ENCODE measurements at places on chromosomes 5 and 9.

GRCh38 chr5:92778261-92778660, 802.8 kb downstream of the NR2F1-AS1 start:
- no peak for DNase-seq

GRCh38 chr5:174717826-174718455, 6.4 kb upstream of the MSX2 start:
- no peak for DNase-seq

DNA sequence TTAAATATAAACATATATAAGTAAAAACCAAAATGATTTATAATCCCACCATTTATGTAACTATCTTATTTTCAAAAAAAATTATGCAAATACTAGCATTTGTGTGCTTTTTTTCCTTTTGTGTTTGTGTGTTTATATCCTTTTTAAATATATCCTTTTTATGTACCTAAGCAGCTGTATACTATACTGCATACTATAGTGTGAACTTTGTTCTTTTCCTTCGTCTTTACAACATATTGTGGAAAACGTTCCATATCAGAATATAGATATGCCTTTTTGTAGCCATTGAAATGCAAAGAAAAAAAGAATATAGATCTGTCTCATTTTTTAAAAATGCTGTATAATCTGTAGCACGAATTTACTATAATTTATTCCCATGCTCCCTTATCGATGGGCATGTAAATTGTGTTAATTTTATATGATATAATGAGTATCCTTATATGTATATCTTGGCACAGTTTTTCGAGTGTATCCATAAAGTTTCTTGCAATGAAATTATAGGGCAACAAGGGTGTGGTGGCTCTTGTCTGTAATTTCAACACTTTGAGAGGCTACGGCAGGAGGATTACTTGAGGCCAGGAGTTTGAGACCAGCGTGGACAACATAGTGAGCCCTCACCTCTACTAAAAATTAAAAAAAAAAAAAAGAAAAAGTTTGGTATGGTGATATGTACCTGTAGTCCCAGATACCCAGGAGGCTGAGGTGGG, 83.3 kb downstream of the STK32A start:
- no peak for DNase-seq

- peak; percentile 34 for DNase-seq
These were observed 191.9 kb downstream of the EBF1 start for GRCh38 chr5:158907856-158908255.

DNA sequence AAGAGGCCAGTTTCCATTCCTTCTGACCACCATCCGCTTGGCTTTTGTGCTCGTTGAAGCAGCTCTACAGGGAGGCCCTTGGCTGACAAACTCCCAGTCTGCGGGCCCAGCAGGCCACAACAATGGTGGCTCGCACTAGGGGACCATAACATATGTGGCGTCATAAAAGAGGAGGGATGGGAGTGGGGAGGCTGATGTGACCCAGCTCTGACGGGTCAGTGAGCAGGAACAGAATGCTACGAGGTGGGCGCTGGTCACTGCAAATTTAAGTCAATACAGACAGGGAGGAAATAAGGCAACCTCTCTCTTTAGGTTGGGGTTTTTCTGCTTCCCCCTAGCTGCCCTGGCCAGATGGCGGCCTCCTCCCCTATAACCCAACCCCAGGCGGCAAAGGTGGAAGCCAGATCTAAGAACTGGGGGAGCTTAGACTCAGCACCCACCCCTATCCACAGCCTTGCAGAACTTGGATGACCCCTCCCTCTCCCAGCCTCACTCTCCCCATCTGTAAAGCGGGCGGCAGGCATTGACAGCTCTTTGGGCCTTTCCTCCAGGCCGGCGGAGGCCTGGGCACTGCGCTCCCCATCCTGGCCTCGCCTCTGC, 778 bp downstream of the FRRS1L start:
- DNase-seq = no peak

All from NCI-H1436 (cell line).